ENCODE measurements at places on chromosomes 7 and 10.

GRCh38 chr10:60096761-60097513 lies 190.6 kb upstream of the CCDC6 start:
- no peak for DNase-seq

DNA sequence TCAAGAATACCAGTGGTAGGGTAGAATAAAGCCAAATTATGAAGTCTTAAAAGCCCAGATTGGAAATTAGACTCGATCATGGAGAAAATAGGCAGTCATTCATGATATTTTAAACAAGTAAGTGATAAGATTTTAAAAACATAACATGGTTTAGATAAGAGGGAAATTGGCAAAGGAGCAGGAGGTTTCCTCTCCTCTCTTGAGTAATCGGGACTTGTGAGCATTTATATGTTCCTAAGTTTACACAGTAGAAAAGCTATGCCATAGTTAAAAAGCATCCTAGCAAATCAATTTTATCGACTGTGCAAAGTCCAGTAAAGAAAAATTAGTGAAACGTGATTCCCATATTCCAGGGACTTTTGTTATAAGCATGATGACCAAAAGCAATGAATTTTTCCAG lies 313.2 kb downstream of the AHR start:
- DNase-seq = no peak

- DNase-seq = no peak
These were observed 59.5 kb upstream of the ELMO1 start for GRCh38 chr7:37508118-37508517.

- peak; percentile 32 for DNase-seq
These were observed 33.9 kb downstream of the CACUL1 start for GRCh38 chr10:118720685-118721538.

- no peak for DNase-seq
These were observed 199.7 kb upstream of the AOAH start for GRCh38 chr7:36923943-36924436.

DNA sequence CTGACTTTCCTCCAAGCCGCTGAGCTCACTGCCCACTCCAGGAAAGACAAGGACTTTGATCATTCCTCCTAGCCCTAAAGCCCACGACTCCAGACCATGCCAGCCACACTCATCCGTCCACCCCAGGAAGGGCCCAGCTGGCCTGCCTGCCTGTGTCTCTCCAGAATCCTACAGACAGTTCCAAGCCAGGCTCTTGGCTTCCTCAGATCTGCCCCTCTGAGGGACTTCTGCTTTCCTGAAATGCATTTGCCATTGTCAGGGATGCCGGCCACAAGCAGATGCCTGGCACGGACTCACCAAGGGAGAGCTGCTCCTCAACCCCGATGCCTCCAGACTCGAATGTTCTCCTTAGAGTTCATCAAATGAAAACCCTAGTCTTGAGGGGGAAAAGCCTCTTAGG lies 155.8 kb downstream of the OAT start:
- DNase-seq = no peak

GRCh38 chr7:105532709-105533460 lies 884 bp downstream of the RINT1 start:
- no peak for DNase-seq

- DNase-seq = no peak
These were observed 36.7 kb downstream of the SLIT1 start for GRCh38 chr10:97149079-97149531.

DNA sequence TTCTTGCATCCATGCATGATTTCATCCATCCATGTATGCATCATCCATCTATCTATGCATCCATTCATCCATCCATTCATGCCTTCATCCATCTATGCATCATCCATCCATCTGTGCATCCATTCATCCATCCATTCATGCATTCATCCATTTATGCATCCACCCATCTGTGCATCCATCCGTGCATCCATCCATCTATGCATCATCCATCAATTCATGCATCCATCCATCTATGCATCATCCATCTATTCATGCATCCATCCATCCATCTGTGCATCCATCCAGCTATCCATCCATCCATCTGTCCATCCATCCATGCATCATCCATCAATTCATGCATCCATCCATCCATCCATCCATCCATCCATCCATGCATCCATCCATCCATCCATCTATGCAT lies 131.3 kb downstream of the DYNC2I1 start:
- no peak for DNase-seq

DNA sequence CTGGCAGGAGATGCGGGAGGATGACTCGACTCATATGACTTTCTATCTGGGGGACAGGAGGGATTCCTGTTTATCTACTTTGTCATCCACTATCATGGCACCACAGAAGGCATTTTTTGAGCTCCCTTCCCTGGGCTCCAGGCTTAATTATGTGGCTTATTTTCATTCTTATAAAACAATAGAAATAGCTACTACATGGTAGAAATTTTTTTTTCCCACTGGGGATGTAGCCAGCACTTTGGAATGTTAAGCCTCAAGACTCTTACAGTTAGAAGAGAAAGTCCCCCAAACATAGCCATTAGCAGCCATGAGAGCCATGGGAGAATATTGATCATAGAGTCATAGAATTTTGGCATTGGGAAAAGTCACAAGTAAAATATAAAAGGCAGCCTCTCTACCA lies 14.6 kb upstream of the FAM180A start:
- no peak for DNase-seq

Data from bone marrow (tissue), 2 donors.